Left hindlimb (tissue), 1 donor: ENCODE measurements at places on chromosomes 2 and 18.

DNA sequence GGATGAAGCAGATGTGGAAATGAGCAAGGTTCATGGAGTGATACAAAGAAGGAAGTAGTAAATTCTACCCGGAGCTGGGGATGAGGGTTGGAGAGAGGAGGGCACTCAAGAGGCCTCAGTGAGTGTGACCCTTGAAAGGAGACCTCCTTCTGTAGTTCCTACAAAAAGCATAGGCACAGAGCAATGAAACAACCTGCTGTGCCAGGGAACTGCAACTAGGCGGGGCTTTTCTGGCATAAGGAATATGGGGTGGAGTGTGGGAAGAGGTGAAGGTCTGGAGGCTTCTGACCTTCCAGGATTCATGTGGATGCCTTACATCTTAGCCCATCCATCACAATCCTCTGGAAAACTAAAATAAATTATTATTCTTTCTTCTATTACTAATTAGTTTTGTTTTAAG, 25.5 kb upstream of the PGAP1 start:
- no peak for DNase-seq

GRCh38 chr18:74478316-74478715, 17.8 kb upstream of the CNDP2 start:
- no peak for DNase-seq

DNA sequence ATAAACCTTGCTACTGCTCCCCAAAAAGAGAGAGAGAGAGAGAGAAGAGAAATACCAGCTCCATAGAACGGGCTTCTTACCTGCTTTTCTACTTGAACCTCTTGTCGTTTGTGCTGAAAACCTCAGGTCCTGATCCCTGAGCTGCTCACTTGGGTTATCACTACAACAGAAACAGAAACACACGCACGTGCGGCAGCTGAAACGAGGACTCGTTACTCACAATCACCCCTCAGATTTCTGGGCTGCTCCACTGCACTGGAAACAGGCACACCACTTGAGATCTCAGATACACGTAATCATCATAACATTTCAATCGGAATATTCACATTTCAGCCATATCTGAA, 48.2 kb upstream of the GPC1 start:
- no peak for DNase-seq

GRCh38 chr2:164252568-164253287, 368.6 kb downstream of the GRB14 start:
- no peak for DNase-seq

DNA sequence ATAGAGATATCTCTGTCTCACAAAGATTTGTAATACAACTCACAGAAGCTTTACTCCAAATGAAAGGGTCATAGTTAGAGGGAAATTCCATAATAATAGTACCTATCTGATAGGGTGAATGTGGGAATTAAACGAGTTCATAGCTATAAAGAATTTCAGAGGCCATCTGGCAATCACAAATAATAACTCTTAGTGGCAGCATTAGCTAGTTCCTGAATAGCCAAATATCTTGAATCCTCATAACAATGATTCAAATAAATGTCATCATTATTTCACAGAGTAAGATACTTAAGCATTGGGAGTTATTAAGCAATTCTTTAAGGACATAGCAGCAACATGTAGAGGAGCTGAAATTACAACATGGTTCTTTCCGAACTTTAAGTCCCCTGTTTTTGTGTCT, 1265.0 kb upstream of the PIK3C3 start:
- no peak for DNase-seq

DNA sequence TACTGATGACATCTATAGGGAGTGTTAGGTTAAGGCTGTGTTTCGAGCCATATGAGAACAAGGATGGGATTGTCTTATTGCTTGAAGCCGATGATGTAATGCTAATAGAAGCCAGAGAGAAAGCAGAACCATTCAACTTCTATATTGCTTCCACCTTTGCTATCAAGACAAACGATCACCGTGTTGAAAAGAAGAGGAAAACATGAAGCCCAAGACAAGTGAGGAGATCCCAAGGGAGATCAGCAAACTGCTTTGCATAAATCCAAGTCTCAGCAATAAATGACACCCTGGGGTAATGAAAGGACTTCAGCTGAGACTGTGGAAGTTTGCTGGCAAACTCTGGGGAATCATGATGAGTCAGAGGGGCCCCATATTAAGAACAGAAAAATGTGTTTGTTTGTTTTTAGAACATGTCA, 206.2 kb downstream of the NCKAP5 start:
- DNase-seq = no peak

DNA sequence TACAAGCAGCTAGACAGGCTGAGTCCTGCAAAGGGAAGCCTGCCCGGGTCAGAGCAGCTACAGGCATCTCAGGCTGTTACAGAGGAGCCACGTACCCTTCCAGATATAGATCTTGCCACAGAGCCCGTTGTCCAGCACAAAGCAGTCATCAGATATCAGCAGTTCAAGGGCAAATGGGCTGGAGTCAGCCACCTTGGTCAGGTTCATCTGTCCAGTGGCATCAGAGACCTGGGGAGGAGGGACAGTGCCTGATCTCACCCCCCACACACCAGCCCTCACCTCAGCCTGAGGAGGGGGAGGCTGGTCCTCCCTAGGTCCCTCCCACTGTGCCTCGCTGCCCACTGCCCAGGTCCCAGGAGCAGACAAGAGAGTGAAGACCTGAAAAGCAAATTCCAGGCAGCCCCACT, 12.2 kb downstream of the CAPG start:
- peak; percentile 16 for DNase-seq
